Astrocyte of the spinal cord (primary cell): ENCODE measurements at places on chromosomes 6 and 20.
A peak's percentile ranks its signal among the peaks of the same experiment; 100 is the strongest.

- no peak for DNase-seq
Measured at GRCh38 chr6:161082215-161082614, 90.6 kb downstream of the MAP3K4 start.

GRCh38 chr20:43323592-43323991 lies 133.9 kb upstream of the PTPRT start:
- no peak for DNase-seq

GRCh38 chr20:37360391-37361115 lies 14.6 kb downstream of the SRC start:
- DNase-seq = no peak

GRCh38 chr20:13771853-13772453 lies 12.8 kb downstream of the ESF1 start:
- DNase-seq = peak; percentile 41

- no peak for DNase-seq
Measured at GRCh38 chr20:59039233-59039632, 3.4 kb downstream of the PRELID3B start.

- DNase-seq = no peak
Measured at GRCh38 chr6:157603314-157603940, 219.6 kb upstream of the SNX9 start.

DNA sequence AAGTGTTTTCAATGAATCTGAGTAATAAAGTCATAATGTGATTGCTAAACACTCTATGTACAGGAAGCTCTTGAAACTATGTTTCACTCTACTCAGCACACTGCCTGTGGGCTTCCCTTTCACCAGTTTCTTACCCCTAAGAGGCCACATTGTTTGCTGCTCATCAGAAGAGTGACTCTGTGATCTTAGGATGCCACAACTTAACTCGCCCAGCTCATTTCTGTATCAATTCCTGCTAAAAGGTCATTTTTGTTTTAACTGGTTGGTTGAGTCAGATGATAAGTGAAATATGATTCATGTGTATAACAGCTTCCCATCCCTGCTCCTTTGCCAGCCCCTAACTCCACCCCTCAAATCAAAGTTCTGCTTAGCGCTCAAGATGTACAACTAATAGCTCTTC lies 9.8 kb upstream of the NDUFAF4 start:
- no peak for DNase-seq

DNA sequence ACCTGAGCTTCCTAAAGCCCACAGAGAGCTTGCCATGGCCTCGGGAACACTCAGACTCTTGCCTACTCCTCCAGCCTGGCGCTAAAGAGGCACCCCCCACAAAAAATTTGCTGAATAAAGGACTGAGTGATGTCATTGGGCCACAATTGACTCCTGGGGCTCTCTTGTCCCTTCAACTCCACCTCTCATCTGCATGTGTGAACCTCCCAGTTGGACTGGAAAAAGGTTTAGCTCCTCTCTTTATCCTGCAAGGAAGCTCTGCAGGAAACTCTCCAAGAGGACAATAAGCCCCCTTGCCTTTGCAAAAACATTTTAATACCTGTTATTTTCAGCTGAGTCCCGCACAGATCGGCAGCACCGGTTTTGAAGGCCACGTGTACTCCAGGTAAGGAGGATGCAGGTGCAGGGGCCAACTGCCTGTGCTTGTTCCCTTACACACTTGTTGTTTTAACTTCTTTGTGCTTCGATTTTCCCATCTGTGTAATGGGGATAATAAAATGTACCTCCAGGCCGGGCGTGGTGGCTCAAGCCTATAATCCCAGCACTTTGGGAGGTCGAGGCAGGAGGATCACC lies 107.3 kb downstream of the TFAP2C start:
- no peak for DNase-seq

- peak; percentile 52 for DNase-seq
Measured at GRCh38 chr6:151440930-151441329, 11.0 kb downstream of the RMND1 start.
